ENCODE measurements at places on chromosomes 13 and 19.

DNA sequence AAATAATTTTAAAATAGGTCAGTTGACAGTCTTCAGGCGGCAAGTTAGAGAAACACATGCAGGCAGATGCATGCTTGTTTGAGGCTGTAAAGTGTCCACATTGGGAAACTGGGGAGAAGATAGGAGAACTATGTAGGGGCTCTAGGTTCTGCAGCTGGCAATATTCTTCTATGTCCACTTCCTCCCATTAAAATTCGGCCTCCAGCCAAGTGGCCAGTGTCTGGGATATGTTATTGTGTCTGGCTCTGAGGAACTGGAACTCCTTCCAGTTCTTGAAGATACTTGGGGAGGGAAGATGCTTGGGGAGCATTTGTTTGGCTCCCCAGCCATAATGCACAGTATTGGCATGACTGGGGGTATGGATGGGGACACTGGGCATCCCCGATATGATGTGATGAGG, 20.9 kb upstream of the KLF2 start:
- DNase-seq: no peak

DNA sequence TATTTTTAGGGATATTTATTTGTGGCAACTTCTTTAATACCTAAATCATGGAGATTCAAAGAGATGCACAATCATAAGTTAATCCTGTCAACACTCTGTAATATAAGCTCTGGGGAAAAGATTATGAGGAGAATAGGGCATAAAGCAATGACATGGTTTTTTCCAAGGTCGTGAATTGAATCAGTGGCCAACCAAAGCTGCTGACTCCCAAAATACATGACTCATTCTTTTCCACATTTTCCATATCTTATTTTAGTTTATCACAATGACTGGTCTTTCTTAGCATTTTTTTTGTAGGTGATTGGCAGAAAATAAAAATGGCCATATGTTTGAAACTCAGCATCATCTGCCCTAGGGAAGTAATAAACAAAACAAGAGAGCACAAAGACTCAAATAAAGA, 28.5 kb upstream of the RBM26 start:
- no peak for DNase-seq

- peak; percentile 25 for DNase-seq
Observed at GRCh38 chr19:18349524-18350128, 9.2 kb downstream of the PGPEP1 start.

DNA sequence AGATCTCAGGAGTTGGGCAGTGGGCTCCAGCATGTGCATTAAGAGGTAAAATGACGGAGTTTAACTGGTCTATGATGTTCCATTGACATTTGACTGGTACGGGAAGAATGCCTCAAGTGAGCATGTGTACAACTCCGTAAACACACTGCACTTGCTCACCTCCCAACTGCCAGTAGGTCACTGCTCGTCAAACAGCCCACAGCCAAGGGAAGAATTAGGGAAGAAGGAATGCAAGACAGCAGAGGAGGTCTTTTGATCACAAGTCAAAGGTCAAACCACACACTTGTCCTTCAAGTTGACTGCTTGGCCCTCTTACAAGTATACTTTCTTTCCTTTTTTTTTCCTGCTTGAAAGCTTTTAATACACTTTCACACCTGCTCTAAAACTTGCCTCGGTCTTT, 236.7 kb downstream of the B3GLCT start:
- no peak for DNase-seq

DNA sequence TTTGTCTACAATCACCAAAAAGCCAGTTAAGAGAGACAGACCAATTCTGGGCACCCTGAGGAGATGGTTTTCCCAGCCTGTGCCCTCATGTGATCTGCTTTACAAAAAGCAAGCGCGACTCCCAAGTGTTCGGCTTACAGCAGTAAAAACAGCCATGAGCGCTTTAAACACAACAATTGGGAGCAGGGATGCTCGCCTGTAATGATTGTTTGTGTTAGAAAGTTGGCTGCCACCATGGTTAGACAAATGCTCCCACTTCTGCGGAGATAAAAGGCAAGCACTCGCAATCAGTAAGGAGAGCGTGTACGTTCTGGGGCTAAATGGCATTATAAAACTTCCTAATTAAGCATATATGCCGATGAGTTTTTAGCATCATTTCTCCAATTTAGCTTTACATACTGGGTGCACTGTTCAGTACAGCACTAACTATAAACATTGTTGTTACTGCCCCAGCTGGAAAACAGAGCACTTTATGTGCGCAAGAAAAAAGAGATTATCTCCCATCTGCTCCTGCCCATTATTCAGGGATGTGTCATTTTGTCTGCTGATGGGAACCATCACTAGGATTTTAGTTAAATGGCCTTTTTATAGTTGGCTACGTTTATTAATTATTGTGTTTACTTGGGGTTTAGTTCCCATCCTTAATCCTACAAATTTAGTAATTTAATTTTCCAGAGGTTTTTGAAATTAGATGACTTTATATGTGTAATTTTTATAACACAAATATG, 309.3 kb upstream of the MAB21L1 start:
- no peak for DNase-seq

DNA sequence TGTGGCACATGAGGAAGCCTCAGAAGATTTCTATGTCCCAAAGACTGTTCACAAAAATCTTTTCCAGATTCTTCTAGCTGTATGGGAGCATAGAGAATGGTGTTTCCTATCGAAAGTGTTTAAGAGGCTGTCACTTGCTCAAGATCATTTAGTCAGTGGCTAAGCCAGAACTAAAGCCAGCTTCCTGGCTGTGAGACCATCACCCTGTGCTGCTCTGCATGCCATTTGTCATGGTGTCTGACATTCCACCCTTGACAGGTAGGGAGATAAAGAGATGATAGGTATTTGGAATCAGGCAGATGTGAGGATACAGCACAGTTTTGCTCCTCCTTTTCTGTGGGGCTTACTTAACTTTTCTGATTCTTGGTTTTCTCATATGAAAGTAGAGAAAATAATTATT, 177.3 kb downstream of the DNAJC15 start:
- no peak for DNase-seq

- no peak for DNase-seq
Observed at GRCh38 chr13:29454931-29455481, 140.5 kb downstream of the SLC7A1 start.

GRCh38 chr19:33905937-33906577, 109.4 kb downstream of the KCTD15 start:
- DNase-seq: no peak

- DNase-seq: no peak
Observed at GRCh38 chr13:102856557-102856956, 10.7 kb downstream of the ERCC5 start.
